A549 treated with AZD2906 at 1 μM for 4 hours (cell line): ENCODE measurements at places on chromosomes 7 and 10. TPM values are rescaled to one million over a fixed set of nuclear protein-coding genes. Genes with fewer than 3 reads are reported as not detected.

The ST8SIA6 gene
- 0.03 to 0.14 TPM (median 0.06 TPM) in 4 of 5 replicates, not detected in the other for total RNA-seq

The HOXA2 gene
- total RNA-seq = 0.40 to 0.85 TPM (median 0.76 TPM) in 5 replicates

The ASAH2B gene
- 3.5 to 4.8 TPM (median 3.8 TPM) in 5 replicates for total RNA-seq

The NUPR2 gene
- total RNA-seq = not detected in 5 replicates

The BTBD16 gene
- total RNA-seq = 0.41 to 0.82 TPM (median 0.66 TPM) in 5 replicates

The ELN gene
- 0.12 to 0.16 TPM (median 0.14 TPM) in 4 of 5 replicates, not detected in the other for total RNA-seq

The PIK3AP1 gene
- total RNA-seq = 0.55 to 0.90 TPM (median 0.58 TPM) in 5 replicates

The LGI1 gene
- not detected in 5 replicates for total RNA-seq

The KEL gene
- total RNA-seq = 0.08 TPM in 1 of 5 replicates, not detected in the others

The LIPM gene
- total RNA-seq = not detected in 5 replicates

The CHAT gene
- not detected in 5 replicates for total RNA-seq

The CALML3 gene
- total RNA-seq = not detected in 5 replicates

The WBP1L gene
- 23.5 to 26.9 TPM (median 26.7 TPM) in 5 replicates for total RNA-seq

The DHTKD1 gene
- 7.6 to 10.5 TPM (median 9.5 TPM) in 5 replicates for total RNA-seq

The RBP4 gene
- 5.6 to 10.8 TPM (median 9.0 TPM) in 5 replicates for total RNA-seq

The ATP6V0A4 gene
- 0.13 to 0.29 TPM (median 0.21 TPM) in 5 replicates for total RNA-seq

The GIMAP6 gene
- not detected in 5 replicates for total RNA-seq

The DEPP1 gene
- total RNA-seq = 2.3 to 3.6 TPM (median 3.1 TPM) in 5 replicates

The CRHR2 gene
- 0.02 to 0.08 TPM in 2 of 5 replicates, not detected in the others for total RNA-seq

The BBS9 gene
- total RNA-seq = 2.6 to 3.9 TPM (median 2.7 TPM) in 5 replicates

The SEMA3E gene
- total RNA-seq = 1.8 to 2.3 TPM (median 1.9 TPM) in 5 replicates

The EMX2 gene
- 0.03 TPM in 1 of 5 replicates, not detected in the others for total RNA-seq

The TMEM184A gene
- 6.5 to 10.4 TPM (median 8.1 TPM) in 5 replicates for total RNA-seq

The PDZD7 gene
- total RNA-seq = 0.64 to 1.5 TPM (median 1.1 TPM) in 5 replicates

The CDH23 gene
- 1.8 to 3.0 TPM (median 2.7 TPM) in 5 replicates for total RNA-seq

The ZMIZ2 gene
- total RNA-seq = 22.1 to 32.6 TPM (median 31.1 TPM) in 5 replicates

The TMEM273 gene
- total RNA-seq = not detected in 5 replicates

The ARL3 gene
- total RNA-seq = 13.4 to 14.8 TPM (median 13.8 TPM) in 5 replicates

The GPR26 gene
- total RNA-seq = not detected in 5 replicates

The CLDN4 gene
- 3.4 to 5.2 TPM (median 4.5 TPM) in 5 replicates for total RNA-seq

The ADAMTS14 gene
- total RNA-seq = 0.09 to 0.26 TPM (median 0.13 TPM) in 5 replicates

The STAG3 gene
- total RNA-seq = 0.14 to 0.42 TPM (median 0.18 TPM) in 5 replicates

The TMED4 gene
- 47.9 to 51.4 TPM (median 49.5 TPM) in 5 replicates for total RNA-seq

The PTF1A gene
- not detected in 5 replicates for total RNA-seq

The ELMO1 gene
- total RNA-seq = 3.0 to 3.9 TPM (median 3.4 TPM) in 5 replicates

The WDR86 gene
- 0.13 to 0.26 TPM (median 0.20 TPM) in 5 replicates for total RNA-seq

The CYP2C9 gene
- 0.09 TPM in 1 of 5 replicates, not detected in the others for total RNA-seq

The CNNM1 gene
- total RNA-seq = 22.8 to 27.4 TPM (median 25.6 TPM) in 5 replicates

The CDNF gene
- total RNA-seq = 0.77 to 1.3 TPM (median 0.92 TPM) in 5 replicates

The PRSS2 gene
- total RNA-seq = not detected in 5 replicates

The TLX1 gene
- not detected in 5 replicates for total RNA-seq

The ZNF804B gene
- not detected in 5 replicates for total RNA-seq

The C10orf67 gene
- 0.05 to 0.19 TPM (median 0.09 TPM) in 4 of 5 replicates, not detected in the other for total RNA-seq

The C10orf143 gene
- total RNA-seq = 0.45 to 0.86 TPM (median 0.59 TPM) in 5 replicates

The RADIL gene
- total RNA-seq = 1.2 to 2.5 TPM (median 1.9 TPM) in 5 replicates

The MNX1 gene
- total RNA-seq = 3.2 to 4.8 TPM (median 4.8 TPM) in 5 replicates

The GSDME gene
- 38.9 to 50.3 TPM (median 45.2 TPM) in 5 replicates for total RNA-seq

The HGF gene
- total RNA-seq = 0.03 to 0.15 TPM (median 0.06 TPM) in 5 replicates

The PDIA4 gene
- total RNA-seq = 161 to 188 TPM (median 169 TPM) in 5 replicates

The HHEX gene
- total RNA-seq = 12.8 to 14.7 TPM (median 13.9 TPM) in 5 replicates

The CRYGN gene
- total RNA-seq = not detected in 5 replicates

The HOXA9 gene
- 0.37 to 0.89 TPM (median 0.53 TPM) in 5 replicates for total RNA-seq

The SLC18A3 gene
- not detected in 5 replicates for total RNA-seq
